ENCODE measurements at places on chromosomes 16 and 17.

DNA sequence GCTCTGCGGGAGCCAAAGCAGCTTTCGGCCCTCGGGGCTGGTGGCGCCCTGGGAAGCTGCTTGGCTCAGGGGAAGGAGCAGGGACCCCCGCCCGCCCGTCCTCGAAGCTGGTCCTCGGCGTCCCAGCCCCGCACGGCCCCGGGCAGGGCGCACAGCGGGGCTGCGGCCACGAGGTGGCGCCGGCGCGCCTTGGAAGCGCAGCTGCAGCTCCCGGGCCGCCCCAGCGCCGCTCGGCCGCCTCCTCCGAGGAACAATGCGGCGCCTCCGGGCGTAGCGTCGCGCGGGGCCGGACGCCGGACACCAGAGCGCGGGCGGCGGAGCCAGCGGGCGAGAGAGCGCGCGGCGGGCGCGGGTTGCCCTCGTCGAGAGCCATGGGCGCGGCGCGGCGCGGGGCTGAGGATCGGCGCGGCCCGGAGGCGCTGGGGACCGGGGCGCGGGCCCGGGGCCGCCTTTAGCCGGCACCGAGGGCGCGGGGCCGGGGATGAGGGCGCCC is at the start of gene MGAT5B:
MGAT5B (plus strand) TSS at position 229 of the 493 bp plus-strand sequence. CDS start 626 bp downstream, outside the sequence.
- peak; percentile 91 for DNase-seq

DNA sequence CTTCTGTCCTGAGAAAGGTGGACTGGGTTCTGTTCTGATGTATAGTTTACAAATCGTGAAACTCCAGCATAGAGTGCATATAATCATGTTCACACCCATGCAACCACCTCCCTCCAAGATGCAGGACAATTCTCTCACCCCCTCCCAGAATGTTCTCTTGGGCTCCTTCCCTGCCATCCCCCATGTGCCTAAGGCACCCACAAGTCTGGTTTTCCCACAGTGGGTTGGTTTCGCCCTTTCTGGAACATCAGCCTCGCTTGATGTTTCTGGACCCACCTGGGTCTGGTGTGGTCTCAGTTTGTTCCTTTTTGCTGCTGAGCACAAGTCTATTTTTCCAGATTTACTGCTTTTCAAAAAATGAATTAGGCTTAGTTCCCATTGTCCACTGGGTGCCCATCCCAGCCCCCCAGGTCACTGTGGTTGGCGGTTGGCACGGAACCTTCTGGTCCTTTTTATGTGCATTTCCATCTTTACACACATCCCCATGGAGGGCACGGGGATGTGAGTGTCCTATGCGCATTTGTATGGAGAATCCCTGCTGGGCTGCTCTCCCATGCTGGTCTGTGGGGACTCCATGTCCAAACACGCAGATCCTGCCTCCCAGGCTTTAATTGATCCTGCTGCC is 19.0 kb downstream of the MAP2K3 start:
- DNase-seq, result no peak

DNA sequence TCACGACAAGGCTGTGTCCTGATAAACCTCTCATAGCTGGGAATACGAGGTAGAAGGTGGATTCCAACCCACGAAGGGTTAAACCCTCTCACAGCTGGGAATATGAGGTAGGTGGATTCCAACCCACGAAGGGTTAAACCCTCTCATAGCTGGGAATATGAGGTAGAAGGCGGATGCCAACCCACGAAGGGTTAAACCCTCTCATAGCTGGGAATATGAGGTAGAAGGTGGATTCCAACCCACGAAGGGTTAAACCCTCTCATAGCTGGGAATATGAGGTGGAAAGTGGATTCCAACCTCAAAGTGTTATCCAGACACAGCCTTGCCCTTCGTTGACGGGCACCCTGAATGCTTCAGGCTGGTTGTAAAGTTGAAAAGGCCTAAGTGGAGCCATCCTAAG is 31.0 kb downstream of the AXIN1 start:
- no peak for DNase-seq

DNA sequence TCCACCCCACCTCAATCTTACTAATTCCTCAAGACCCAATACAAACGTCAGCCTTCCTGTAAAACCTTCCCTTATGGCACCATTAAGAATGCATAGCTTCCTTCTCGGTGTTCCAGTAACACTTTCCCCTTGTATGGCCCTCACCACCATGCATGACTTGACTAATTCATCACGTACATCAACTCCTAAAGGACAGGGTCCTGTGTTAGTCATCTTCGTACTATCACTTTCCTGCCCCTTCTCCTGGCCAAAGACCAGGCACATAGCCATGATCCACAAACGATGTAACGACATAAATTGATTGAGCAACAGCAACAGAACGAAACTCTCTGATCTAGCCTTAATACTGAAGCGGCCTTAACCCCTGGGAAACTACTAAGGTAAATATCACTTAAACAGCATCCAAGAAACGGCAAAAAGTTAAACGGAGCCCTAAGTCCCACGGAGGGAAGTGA is 612 bp downstream of the PSMD12 start:
- DNase-seq, result peak; percentile 41

DNA sequence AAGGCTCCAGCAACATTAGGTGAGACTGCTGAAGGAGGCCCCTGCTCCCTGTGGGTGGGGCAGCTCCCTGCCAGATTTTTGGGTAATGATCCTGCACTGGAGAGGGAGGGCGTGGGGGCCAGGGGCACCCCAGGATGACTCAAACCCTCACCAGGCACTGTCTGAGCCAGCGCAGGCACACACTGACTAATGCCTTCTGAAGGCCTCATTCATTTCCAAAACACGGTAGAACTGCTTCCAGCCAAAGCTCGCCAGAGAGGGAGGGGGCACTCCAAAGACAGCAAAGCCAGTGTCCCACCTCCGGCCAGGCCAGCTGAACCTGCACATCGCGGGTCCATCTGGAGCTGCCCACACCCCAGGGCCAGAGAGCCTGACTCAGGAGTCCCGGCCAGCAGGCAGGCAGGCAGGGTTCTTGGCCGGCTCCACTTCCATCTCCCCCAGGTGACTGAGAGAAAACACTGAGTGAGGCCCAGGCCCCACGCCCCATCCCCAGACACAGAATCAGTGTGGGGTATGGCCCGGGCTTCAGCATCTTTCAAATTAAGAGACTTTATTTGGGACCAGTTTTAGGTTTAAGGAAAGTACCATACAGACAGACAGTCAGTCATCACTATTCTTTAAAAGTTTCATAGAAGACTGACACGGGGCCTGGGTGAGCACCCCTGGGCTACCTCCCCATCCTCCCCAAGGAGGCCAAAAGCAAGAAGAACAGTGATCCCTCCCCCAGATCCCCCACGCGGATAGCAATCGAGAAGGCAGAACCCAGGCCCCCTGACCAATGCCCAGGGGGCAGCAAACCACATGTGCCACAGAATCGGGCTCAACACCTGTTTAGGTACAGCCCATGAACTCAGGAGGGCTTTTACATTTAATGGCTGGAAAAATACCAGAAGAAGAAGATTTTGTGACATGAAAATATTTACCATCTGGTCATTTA is 2.3 kb downstream of the PIEZO1 start:
- DNase-seq, result no peak

GRCh38 chr17:81828656-81829055 is 4.4 kb downstream of the MCRIP1 start:
- DNase-seq, result no peak

- DNase-seq, result no peak
Observed at GRCh38 chr17:55426851-55427586, 5.4 kb upstream of the MMD start.

GRCh38 chr17:21042458-21043295 is at the start of gene USP22:
Gene USP22 (minus strand): TSS chr17:21043011. CDS start chr17:21042835, 176 bp downstream.
- DNase-seq, result no peak

- peak; percentile 47 for DNase-seq
Observed at GRCh38 chr17:43662413-43663141, 855 bp upstream of the MEOX1 start.

DNA sequence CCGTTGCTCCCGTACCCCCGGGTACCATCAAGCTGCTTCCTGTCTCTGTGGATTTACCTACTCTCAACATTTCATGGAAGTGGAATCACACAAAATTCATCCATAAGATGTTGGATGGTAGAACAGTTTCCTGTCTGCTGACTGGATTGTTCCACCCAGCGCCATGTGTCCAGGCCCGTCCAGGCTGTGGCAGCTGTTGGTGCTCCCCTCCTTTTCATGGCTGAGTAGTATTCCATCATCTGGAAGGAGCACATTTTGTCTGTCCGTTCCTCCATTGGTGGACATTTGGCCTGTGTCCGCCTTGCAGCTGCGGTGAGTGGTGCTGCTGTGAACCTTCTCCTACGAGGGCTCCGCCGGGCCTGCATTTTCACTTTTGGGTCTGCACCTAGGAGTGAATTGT is 18.4 kb downstream of the TSC2 start:
- no peak for DNase-seq

- DNase-seq, result peak; percentile 65
Observed at GRCh38 chr17:15213381-15214087, 51.6 kb downstream of the PMP22 start.

- DNase-seq, result no peak
Observed at GRCh38 chr17:9833922-9834321, 8.2 kb downstream of the GLP2R start.

DNA sequence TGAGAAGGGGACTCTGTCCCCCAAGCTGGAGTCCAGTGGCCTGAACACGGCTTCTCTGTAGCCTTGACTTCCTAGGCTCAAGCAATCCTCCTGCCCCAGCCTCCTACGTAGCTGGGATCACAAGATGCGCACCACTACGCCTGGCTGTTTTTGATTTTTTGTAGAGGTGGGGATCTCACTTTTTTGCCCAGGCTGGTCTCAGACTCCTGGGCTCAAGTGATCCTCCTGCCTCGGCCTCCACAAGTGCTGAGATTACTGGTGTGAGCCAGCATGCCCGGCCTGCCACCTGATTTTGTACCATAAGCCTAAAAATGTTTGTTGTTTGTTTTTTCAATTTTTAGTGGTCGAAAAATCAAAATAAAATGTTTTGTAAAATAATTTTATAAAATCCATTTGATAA is 19.2 kb downstream of the PAFAH1B1 start:
- DNase-seq, result no peak

GRCh38 chr17:68103148-68103547 is 67.6 kb downstream of the KPNA2 start:
- DNase-seq, result peak; percentile 18

DNA sequence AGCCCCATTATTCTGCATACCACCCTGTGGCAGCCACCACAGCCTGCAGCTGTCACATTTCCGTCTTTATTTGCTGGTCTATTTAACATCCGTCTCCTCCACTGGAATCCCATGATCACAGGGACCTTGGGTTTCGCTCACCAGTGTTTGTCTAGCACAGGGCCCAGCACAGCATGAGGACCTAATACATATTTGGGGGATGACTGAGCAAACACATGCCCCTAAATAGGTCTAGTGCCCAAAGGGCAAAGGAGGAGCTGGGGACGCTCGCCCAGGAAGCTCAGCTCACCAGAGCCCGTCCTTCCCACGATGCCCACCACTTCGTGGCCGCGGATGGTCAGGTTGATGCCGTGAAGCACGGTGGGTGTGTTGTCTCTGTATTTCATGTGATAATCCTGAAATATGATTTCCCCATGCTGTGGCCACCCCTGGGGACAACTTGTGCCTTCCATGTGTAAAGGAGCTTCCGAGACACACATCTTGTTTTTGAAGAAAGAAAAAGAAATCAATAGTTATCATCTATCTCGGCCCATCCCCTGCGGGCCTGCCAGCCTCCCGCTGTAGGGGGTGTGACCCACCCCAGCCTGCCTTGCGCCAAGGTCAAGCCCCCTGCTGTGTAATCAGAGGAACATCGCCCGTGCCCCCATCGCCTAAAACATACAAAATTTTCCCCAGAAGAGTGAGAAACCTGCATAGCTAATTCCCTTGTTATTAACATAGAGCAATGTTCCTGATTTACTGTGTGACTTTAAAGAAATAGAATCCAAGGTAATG is 21.0 kb upstream of the ABCC12 start:
- no peak for DNase-seq

GRCh38 chr17:41540921-41541625 is 13.0 kb upstream of the KRT19 start:
- DNase-seq, result no peak

GRCh38 chr17:45368651-45369050 is 51.8 kb upstream of the MAP3K14 start:
- no peak for DNase-seq

DNA sequence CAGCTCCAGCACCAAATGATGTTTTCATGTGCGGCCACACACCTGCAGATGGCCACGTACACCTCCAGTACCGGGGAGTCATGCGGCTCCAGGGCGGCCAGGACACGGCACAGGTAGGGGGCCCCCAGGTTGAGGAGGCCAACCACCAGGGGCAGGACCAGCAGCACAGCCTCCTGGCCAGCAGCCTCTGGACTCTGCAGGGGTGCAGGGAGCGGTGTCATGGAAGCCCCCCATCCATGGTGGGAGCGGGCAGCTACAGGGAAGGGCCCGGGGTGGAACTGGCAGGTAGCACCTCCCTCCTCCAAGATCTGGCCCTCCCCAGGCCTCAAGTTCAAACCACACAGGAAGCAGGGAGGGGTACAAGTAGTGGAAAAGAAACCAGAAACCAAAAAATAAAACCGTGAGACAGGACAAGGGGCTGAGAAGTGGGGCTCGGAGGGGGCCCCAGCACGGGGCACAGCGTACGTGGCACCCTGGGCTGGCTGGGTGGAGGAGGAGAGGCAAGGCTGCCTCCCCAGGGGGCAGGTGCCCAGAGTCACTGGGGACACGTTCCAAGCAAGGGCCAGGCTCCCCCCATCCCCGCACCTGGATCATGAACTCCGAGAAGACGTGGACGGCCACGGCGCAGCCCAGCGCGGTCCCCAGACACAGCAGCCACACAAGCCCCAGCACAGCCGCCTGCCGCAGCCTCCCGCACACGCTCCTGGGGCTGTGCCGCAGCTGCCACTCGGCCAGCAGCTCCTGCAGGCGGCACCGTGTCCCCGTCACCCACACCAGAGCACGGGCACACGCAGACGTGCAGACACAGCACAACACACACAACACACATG is 7.4 kb downstream of the TMC6 start:
- no peak for DNase-seq

DNA sequence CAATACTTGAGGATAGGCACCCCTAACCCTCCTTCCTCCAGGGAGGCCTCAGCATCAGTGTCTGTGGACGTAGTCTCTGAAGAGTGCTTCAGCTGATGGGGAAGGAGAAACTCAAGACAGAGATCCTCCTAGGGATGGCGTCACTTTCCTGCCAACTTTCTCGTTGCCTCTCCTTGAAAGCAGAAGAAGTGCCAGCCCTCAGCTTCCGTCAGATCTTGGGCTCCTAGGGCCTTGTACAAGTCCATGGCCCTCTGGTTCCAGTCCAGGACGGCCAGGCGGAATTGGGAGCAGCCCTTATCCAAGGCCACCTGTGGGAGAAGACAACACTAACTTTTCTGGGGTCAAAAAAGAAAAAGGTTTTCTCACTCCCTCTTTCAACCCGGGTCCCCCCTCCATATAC is 1.3 kb downstream of the SAT2 start:
- no peak for DNase-seq
